Gastrocnemius medialis (tissue), 4 donors: ENCODE measurements at places on chromosomes 5 and 9. TPM values are rescaled to one million over a fixed set of nuclear protein-coding genes. Genes with fewer than 3 reads are reported as not detected.

DNA sequence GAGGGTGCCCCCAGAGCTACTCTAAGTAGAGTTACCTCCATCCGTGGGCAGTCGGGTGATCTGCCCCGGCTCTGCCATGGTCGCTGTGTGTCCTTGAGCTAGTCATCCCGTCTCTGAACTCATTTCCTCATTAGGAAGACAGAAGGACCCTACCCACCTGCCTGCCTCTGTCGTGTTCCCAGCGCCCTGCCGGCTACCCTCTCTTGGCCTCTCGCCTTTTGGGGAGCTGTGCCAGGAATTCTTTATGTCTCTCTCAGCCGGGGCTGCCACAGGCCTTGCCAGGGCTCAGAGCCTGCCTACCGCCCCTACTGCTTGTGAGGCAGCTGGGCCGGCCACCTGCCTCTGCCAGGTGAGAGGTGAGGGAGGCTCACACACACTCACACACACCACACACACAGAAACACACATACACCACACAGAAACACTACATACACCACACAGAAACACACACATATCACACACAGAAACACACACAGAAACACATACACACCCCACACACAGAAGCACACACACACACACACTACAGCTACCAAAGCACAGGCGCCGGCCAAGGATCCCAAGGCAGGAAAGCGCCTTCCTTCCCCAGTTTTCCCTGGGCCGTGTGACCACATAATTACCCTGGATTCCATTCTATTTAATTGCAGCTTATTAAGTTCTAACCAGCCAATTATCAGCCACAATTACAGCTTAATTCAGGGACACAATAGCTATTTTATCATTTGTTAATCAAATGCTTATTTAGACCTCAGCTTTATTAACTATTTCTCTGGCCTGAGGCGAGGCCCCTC is 41.7 kb downstream of the UNC5A start:
- DNase-seq = no peak

- no peak for DNase-seq
Observed at GRCh38 chr5:33883482-33883881, 8.3 kb downstream of the ADAMTS12 start.

DNA sequence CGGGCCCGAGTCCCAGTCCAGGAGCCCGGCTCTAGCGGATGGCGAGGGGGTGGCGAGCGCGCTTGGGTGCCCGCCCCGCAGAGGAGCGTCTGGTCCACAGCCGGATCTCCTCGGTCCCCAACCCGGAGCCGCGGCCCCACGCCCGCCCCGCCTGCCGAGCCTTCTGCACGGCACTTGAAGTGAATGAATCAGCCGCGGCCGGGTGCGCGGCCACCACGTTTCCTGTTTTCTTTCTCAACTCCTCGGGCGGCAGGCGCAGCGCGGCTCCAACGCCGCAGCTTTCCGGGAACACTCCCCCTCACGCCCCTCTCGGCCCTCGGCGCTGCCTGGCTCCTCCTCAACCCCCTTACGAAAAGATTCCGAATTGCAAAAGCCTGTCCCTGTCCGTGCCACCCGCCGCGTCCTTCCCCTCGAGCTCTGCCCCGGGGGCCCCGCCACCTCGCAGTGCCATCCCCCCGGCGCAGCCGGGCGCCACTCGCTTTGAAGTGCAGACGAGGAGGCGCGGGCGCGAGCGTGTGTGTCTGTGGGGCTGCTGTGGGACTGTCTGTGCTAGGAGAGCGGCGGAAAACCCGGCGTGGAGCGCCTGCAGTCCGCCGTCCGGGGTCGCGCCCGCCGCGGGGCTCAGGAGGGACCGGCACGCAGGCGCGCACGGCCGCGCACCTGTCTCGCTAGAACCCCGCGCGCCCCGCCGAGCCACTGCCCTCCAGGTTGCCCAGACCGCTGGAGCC is 456.6 kb downstream of the RAB3C start:
- peak; percentile 74 for DNase-seq

- DNase-seq = no peak
Observed at GRCh38 chr9:116942593-116943061, 255.5 kb downstream of the TRIM32 start.

GRCh38 chr9:85425153-85425611 is 316.6 kb downstream of the AGTPBP1 start:
- DNase-seq = no peak

DNA sequence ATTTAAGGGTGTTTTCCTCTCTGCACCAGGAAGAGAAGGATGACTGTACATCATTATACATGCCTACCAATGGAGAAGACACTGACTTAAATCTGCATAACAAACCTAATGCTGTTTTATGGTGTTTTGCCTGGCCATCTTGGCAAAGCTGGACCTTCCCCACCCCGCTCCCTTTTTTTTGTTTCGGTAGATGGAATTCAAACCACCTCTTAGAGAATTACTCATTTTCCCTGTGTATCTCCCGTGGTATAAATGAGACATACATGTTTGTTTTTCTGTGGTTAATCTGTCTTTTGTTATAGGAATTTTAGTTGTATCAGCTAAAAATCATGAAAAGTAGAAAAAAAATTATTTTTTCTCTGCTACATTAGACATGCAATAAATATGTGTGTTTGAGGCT is 28.8 kb downstream of the IL12B start:
- no peak for DNase-seq

The GPR150 gene
- total RNA-seq = not detected

The CYSRT1 gene
- total RNA-seq = 0.42 TPM

DNA sequence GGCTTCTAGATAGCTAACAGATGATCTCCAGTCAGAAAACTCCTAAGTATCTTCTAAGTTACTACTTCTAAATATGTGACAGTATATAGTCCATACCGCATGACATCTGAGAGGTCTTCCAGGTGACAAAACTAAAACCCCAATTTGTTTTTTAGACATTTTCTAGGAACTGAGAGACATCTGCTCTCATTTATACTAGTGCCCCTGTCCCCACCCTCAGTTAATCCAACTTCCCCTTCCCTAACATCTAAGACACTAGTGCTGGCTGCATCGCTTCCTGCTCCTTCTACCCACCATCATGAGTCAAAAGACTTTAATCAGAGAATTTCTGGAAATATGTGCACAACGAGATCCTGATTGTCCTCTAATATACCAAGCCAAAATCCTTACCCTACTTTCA is 37.9 kb downstream of the FBXW11 start:
- no peak for DNase-seq

GRCh38 chr5:8349855-8350254 is 480.9 kb downstream of the MTRR start:
- no peak for DNase-seq

- DNase-seq = no peak
Observed at GRCh38 chr5:82586661-82587310, 308.6 kb upstream of the RPS23 start.

The FBLL1 gene
- not detected for total RNA-seq

DNA sequence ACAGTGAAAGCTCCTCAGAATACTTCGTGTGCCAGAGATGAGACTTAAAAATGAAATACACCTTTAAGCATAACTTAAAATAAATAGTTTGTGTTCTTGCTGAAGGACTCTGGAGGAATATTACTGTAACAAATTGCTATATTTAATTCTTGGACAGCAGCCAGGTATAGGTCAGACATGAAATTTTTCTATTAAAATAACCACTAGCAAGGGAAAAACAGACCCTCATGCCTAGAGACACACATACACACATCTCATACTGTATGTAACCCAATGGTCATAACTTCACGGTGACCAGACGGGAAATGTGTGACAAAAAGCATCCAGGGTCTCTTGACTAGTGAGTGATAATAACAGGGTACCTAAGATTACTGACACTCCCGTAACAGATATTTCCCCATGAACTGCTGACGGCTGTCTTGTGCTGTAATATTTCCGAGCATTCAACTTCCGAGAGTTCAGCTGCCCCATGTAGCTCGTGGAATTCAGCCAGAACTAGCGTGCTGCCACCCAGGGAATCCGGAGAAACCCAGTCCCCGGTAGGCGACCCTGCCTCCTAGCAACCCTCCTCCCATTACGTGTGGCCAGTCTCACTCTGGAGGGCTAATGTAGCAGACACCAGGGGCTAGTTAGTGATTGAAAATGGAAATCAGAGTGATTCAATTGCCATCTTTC is 2295.1 kb upstream of the WWC1 start:
- no peak for DNase-seq

The FCN2 gene
- not detected for total RNA-seq

The PCDHA4 gene
- total RNA-seq = not detected

- DNase-seq = no peak
Observed at GRCh38 chr9:104386425-104387069, 117.5 kb upstream of the OR13F1 start.

DNA sequence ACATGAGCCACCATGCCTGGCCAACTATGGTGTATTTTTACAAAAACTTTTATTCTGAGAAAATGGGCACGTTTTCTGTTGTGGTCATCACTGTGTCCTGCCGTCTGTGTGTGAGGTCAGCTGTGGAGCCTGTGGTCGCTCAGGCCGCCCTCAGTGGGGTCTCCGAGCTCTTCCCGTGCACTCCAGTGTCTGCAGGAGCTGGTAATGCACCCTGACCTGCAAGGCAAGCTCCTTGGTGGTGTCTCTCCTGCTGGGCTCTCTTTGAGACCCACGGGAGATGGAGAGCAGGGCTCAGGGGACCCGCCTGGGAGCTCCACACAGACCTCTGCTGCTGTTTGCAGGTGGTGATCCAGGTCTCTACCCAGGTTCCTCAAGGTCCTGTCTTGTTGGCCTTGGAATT is 9.6 kb upstream of the AHRR start:
- no peak for DNase-seq

- no peak for DNase-seq
Observed at GRCh38 chr5:34485768-34486030, 170.4 kb upstream of the RAI14 start.

The PTPRD gene
- 1.2 TPM for total RNA-seq

- no peak for DNase-seq
Observed at GRCh38 chr5:112668016-112668415, 69.7 kb upstream of the APC start.

The OLFM1 gene
- 8.5 TPM for total RNA-seq

- DNase-seq = no peak
Observed at GRCh38 chr9:135156525-135157510, 69.3 kb downstream of the OLFM1 start.

GRCh38 chr9:15386465-15386864 is 36.2 kb upstream of the SNAPC3 start:
- no peak for DNase-seq

- no peak for DNase-seq
Observed at GRCh38 chr5:107673039-107673367, 2.3 kb upstream of the EFNA5 start.

The ABLIM3 gene
- total RNA-seq = 37.5 TPM

The AJM1 gene
- 2.1 TPM for total RNA-seq

The ADGRD2 gene
- total RNA-seq = not detected

- peak; percentile 13 for DNase-seq
Observed at GRCh38 chr5:175466700-175467318, 11.6 kb upstream of the SFXN1 start.
